Activated T-helper 17 cell treated with anti-CD3 and anti-CD28 coated beads, Interleukin-2, amount 50 U/mL, for 72 hours (primary cell): ENCODE measurements at places on chromosomes 16 and 17. TPM values are rescaled to one million over a fixed set of nuclear protein-coding genes. Genes with fewer than 3 reads are reported as not detected.

The MPV17L gene
- not detected for total RNA-seq

The SPG7 gene
- 135 TPM for total RNA-seq

The TOP3A gene
- total RNA-seq: 69.7 TPM

The HBA2 gene
- not detected for total RNA-seq

The GRAP gene
- total RNA-seq: 14.4 TPM

GRCh38 chr17:40922239-40922638, 15.2 kb downstream of the KRT23 start:
- peak; percentile 60 for ATAC-seq

- no peak for ATAC-seq
Observed at GRCh38 chr16:30546115-30546514, 11.5 kb upstream of the ZNF747 start.

DNA sequence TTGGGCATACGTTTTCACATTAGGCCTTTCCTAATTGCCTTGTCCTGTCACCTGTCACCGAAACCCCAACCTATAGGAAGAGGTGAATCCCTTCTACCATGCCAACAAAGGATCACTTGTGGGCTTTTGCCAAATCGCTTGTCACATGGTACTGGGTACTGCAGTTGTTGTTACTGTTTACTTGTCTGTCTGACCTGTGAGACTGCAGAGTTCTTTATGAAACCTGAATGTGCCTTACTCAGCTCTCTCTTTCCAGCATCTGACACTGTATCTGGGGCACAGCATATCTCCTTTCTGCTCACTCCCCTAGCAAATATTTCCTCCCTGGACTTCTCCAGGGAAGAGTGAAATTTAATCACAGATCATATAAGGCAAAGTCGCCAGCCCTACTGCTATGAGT, 1272.4 kb downstream of the CDH8 start:
- no peak for ATAC-seq

- no peak for ATAC-seq
Observed at GRCh38 chr16:81401035-81401950, 43.3 kb upstream of the CMIP start.

- ATAC-seq: no peak
Observed at GRCh38 chr17:57328109-57328882, 72.0 kb downstream of the MSI2 start.

DNA sequence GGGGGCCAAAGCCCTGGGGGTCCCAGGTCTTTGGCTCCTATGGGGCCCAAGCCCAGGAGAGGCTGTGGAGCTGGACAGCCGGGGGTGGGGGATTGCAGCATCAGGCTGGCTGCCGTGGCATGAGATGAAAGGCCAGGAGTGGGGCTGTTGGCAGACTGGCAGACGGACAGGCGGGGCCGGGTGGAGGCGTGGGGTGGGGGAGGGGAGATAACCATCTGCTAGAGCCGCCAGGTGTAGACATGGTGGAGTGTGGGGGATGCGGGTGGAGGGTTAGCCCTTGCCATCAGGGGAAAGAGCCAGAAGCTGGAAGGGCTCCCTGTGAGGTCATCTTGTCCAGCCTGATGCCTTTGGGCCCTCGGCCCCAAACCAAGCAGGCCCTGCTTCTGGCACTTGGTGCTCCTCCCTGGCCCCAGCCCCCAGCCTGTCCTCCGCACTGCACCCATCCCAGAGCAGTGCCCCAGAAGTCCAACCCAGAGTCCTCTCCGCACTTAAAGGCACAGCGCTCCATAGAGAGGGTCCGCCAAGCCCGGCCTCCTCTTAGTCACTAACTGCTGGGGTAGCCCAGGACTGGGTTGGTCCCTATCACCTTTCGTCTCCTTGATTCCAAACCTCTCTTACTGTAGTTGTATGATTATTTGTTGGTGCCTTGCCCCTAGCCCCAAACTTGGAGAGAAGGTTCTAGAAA, 33.3 kb upstream of the DLX4 start:
- ATAC-seq: no peak

DNA sequence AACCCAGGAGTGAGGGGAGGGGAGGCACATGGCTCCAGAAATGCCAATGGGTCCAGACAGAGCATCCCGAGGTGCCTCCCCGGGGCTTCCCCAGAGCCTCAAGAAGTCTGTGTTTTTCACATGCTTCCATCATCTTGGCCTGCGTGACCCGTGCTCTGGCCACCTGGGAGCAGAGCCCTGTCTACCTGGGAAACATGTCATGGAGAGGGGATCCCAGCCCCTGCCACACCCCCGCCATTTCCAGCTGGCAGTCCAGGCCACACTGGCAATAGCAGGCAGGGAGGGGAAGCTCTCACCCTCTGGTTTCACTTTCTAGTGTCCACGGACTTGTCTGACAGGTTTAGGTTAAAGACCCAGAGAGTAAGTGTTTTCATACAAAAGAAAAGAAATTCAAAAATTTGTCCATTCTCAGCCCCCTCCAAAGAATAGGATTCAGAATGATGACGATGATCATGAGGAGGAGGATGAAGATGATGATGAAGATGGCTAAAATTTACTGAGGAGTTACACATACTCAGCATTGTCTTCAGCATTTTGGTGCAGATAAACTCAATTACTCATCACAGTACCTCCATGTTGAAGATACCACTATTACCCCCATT, 9.0 kb downstream of the SMIM5 start:
- no peak for ATAC-seq

DNA sequence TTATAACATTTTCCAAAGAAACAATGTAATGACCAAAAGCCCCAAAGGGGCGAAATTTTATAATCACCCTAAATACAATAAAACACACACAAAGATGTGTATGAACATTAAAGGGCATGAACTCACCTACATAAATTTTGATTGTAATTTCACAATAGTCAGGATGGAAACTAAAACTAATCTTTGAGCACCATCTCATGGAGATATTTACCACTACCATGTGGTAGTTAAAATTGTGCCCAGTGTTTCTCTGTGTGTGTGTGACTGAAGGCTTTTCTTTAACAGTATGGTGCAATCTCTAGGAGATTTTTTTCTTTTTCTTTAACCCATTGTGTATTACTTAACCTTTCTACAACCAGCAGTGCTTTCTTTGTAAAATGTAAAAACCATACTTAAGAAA, 19.7 kb upstream of the MEIOC start:
- ATAC-seq: no peak

GRCh38 chr16:49866595-49867071, 10.7 kb upstream of the ZNF423 start:
- no peak for ATAC-seq

DNA sequence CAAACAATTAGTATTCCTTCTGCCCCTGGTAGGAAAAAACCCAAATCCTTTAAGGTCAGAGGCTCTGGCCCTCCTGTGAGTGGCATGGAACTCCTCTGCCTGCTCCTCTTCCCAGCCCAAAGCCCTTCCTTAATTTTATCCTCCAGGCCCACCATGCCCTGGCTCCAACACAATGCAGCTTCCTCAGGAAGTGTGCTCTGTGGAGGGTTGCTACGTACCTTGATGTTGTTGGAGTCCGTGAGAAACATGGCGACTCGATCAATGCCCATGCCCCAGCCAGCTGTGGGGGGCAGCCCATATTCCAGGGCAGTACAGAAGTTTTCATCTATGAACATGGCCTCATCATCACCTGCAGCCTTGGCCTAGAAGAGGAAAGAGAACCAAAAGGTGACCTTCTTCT, 5.3 kb upstream of the ADAT1 start:
- no peak for ATAC-seq

DNA sequence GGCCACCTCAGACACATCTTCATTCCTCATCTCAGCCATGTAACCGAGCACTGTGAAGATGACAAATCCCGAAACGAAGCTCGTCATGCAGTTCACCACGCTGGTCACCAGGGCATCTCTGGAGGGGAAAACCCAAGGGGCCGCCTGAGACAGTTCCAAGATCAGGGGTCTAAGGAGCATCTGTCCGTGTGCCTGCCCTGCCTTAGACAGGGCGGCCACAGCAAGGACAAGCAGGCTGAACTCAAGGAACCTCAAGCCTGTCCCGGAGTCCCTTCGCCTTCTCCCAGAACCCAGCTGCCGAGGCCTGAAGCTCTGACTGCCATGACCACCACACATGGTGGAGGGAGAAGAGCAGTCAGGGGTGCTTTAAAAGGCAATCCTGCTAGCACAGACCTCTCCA, 22.7 kb downstream of the SLC6A4 start:
- ATAC-seq: peak; percentile 75

- no peak for ATAC-seq
Observed at GRCh38 chr17:35374766-35375344, 1.4 kb upstream of the SLFN11 start.

DNA sequence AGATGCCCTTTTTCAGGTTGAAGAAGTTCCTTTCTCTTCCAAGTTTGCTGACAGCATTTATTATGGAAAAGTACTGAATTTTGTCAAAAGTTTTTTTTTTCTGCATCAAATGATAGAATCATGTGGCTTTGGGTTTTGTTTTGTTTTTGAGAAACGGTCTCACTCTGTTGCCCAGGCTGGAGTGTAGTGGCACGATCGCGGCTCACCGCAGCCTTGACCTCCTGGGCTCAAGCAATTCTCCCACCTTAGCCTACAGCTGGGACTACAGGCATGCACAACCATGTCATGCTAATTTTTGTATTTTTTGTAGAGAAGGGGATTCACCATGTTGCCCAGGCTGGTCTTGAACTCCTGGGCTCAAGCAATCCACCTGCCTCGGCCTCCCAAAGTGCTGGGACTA, 7.3 kb downstream of the CMTM4 start:
- no peak for ATAC-seq

DNA sequence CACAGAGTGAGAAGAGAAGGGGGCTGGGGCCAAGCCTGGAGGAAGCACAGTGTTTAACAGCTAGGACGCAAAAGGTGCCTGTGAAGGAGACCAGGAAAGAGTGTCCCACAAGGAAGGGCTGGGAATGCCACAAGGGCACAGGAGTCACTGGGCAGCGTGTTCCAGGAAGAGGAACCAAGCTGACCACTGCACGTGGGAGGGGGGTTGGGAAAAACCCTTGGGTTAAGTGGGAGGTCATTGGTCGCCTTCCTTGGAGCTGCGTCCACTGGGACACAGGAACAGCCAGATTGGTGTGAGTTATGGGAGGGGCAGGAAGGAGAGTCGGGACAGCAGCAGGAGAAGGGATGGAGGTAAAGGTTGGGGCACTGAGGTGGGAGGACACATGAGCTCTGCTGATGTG, 12.9 kb downstream of the TTYH2 start:
- ATAC-seq: no peak

GRCh38 chr16:17303101-17303500, 167.7 kb downstream of the XYLT1 start:
- no peak for ATAC-seq

DNA sequence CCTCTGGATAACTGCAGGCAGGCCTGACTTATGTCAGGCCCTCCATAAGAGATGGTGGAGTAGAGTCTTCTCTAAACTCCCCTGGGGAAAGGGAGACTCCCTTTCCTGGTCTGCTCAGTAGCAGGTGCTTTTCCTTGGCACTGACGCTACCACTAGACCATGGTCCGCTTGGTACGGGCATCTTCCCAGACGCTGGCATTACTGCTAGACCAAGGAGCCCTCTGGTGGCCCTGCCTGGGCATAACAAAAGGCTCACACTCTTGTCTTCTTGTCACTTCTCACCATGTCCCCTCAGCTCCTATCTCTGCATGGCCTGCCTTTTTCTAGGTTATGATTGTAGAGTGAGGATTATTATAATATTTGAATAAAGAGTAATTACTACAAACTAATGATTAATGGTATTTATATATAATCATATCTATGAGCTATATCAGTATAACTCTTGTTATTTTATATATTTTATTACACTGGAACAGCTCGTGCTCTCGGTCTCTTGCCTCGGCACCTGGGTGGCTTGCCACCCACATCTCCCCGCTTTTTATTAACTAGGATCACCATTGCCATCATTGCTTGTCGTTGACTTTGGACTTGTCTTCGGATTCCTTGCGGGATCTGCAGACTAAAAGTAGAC, 59.8 kb upstream of the ARL4D start:
- ATAC-seq: no peak

- no peak for ATAC-seq
Observed at GRCh38 chr16:81712681-81713080, 66.4 kb upstream of the PLCG2 start.

GRCh38 chr16:88831838-88832237, 20.1 kb upstream of the APRT start:
- ATAC-seq: no peak

DNA sequence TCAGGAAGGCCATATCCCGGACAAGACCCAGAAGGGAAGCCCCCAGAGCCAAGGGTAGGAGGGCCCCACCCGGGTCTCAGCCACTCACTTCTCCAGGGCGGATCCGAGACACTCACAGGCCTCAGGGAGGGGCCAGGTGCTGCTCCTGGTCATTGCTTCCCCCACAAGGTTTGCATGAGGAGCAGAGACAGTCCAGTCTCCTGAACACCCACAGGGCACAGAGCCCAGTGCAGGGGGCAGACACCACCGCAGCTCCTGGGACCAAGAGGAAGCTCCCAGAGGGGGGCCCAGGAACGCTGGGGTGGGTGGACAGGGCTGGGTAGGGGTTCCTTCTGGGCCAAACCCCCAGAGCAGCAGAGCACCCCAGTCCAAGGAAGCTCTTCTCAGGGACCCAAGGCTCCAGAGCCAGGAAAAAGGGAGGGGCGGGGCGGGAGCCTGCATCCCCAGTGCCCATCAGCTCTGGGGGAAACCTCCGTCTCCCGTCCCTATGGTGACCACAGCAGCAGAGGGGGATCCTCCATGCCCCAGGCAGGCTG, 709 bp upstream of the MRPL28 start:
- ATAC-seq: peak; percentile 20

GRCh38 chr16:85215478-85216118, 103.3 kb upstream of the CIBAR2 start:
- ATAC-seq: no peak

DNA sequence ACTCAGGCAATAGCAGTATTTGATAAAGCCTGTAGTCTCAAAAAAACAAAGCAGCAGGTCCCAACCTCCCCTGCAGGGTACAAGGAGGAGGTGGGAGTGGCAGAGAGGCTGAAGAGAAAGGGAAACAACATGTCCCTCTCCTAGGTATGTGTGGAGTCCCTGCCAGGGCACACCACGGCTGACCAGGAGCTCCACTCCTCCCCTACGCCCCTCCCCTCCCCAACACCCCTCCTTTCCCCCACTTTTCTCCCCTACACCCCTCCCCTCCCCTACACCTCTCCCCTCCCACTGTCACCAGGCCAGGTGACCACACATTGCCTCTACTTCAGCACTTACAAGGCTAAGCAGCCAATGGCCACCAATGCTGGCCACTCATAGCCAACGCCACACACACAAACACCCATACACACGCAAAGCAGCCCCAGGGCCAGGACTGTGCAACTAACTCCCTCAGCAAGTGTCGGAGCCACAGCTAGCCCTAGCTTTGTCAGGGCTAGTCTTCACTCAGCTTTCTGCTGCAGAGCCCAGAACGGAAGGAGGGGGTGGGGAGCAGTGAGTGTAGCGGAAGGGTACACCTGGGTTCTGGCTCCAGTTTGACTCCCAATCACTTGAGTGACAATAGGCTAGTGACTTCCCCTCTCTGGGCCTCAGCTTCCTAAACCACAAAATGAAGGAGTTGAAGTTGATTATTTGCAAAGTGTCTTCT, 8.2 kb downstream of the CAVIN1 start:
- peak; percentile 96 for ATAC-seq

DNA sequence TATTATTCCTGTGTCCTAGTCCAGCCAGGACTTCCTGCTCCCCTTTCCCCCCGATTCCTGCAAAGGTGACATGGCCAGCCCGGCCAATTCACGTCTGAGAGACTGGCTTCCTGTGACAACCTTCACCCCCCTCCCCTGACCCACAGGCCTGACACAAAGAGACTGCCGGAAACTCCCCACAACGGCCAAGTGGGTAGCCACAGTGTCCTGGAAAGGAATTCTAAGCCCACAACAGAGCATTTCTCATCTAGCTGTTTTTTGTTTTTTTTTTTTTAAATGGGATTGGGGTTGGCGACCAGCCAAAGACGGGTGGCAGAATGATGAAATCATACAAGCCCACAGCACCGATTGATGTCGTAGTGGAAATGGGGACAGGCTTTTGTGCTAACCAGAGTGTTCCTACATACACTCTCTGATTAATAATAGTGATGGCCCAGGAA, 2.8 kb upstream of the XAF1 start:
- ATAC-seq: no peak
